ENCODE measurements at places on chromosomes 1 and 21. TPM values are rescaled to one million over a fixed set of nuclear protein-coding genes. Genes with fewer than 3 reads are reported as not detected.

Gene MXRA8
- total RNA-seq = 34.2 TPM

DNA sequence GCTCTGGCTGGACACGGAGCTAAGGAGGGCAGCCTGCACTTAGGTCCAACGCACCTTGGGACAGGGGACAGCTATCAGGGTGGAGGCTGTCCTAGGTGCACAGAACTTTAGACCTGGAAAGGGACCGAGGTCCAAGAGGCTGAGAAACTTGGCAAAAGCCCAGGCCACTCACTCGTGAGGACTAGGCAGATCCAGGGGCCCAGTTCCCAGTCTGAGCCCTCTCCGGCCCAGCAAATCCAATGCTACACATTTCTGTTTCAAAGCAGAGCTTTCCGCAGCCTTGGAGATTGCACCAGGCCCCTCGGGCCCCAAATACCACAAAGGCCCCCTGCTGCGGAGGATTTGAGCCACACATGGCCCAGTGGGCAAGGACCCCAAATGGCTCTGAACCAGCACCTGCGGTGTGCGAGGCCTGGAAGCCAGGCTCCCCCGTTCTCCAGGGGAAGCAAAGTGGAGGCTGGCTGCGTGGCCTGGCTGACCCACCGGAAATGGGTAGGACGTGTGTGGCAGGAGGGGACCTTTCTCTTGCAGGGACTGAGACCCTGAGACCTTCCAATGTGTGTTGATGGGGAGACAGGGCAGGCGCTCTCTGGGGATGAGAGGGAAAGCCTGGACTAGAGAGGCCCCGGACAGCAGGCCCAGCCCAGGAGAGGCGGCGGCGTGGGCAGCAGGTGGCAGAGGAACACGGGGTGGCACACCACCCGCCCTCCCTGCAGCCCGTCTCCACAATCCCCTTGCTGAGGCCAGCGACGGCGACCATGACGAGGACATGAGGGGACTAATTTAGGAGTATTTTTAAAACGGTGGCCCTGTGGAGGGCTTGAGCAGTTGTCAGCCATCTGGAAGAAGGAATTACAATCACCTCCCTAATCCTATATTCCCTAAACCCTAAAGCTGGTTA is 118.7 kb downstream of the CASZ1 start:
- DNase-seq = peak; percentile 45

- no peak for DNase-seq
Measured at GRCh38 chr1:25641931-25642573, 25.5 kb downstream of the MAN1C1 start.

- no peak for DNase-seq
Measured at GRCh38 chr1:221708987-221709386, 32.9 kb downstream of the DUSP10 start.

Gene PBXIP1
- total RNA-seq = 159 TPM

- DNase-seq = no peak
Measured at GRCh38 chr1:101410048-101410878, 173.4 kb downstream of the S1PR1 start.

Measured in gastrocnemius medialis (tissue), 4 donors.